Stimulated activated CD8-positive, alpha-beta memory T cell treated with anti-CD3 and anti-CD28 coated beads, Interleukin-4, amount 100 ng/mL, for 1 hour (primary cell): ENCODE measurements at places on chromosomes 4 and X.

GRCh38 chr4:44760142-44760898 is 34.0 kb upstream of the GNPDA2 start:
- DNase-seq = no peak

- no peak for DNase-seq
Measured at GRCh38 chrX:18966624-18967023, 17.3 kb downstream of the PHKA2 start.

DNA sequence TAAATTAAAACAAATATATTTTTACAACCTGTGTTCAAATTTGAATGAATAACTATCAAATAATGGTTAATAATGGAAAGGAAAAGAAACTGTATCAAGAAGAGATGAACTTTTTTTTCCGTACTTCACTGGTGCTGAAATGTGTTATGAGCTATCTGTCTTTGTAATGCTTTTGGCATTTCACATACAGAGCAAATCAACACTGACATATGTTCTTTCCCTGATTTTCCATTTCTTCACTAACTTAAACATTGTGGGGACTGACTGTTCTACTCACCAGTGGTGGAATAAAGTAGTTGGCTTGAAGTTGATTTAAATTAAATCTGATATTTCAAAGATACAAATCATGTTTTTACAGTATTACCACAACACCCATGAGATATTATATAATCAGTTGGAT is 304.0 kb upstream of the BMP3 start:
- no peak for DNase-seq

DNA sequence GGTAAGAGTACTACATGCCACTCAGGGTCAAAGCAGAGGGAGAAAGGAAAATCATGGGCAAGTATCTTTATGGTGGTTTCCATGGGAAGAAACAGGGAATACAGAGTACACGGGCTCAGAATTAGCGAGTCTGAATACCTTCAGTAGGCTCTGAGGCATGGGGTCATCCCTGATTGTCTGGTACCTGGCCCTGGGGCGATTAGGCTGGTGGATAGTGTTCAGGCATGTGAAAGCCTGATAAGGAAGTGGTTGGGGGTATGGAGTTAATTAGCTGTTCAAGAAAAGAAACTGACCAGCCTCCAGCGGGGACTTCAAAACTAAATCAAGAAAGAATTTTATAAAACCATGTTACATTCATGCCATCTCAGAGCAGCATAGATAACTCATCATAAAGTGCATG is 518.8 kb downstream of the RAB28 start:
- no peak for DNase-seq

GRCh38 chr4:2091990-2092668 is 33.0 kb downstream of the NAT8L start:
- no peak for DNase-seq

DNA sequence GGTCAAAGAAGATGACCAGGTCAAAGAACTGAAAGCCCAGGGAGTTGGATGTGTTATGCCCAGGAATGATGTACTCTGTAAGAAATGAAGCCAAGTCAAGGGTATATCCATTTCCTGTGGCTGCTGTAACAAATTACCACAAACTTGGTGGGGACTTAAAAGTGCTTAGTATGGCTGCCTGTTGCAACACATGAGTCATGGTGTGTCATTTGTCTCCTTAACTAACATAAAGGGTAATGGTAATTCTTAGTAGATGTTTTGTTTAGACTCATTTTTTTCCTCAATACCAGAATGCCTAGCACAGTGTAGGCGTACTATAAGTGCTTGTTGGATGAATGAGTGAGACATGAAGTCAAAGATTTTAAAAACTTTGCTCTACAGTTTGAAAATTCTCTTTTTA is 45.7 kb downstream of the SYTL5 start:
- no peak for DNase-seq

GRCh38 chr4:39712819-39713607 is 15.1 kb downstream of the UBE2K start:
- no peak for DNase-seq

GRCh38 chr4:7134737-7135388 is 57.5 kb upstream of the SORCS2 start:
- DNase-seq = no peak

GRCh38 chr4:56127716-56128115 is 179.0 kb downstream of the CEP135 start:
- DNase-seq = no peak

GRCh38 chr4:25863831-25864418 is 1.1 kb upstream of the SEL1L3 start:
- no peak for DNase-seq

DNA sequence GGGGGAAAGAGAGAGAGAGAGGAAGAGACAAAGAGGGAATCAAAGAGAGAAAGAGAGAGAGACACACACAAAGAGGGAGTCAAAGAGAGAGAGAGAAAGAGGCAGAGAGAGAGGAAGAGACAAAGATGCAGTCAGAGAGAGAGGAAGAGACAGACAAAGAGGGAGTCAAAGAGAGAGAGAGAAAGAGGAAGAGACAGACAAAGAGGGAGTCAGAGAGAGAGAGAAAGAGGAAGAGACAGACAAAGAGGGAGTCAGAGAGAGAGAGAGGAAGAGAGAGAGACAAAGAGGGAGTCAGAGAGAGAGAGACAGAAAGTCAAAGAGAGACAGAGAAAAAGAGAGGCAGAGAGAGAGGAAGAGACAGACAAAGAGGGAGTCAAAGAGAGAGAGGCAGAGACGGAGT is 45.5 kb downstream of the MAGEA9 start:
- no peak for DNase-seq

DNA sequence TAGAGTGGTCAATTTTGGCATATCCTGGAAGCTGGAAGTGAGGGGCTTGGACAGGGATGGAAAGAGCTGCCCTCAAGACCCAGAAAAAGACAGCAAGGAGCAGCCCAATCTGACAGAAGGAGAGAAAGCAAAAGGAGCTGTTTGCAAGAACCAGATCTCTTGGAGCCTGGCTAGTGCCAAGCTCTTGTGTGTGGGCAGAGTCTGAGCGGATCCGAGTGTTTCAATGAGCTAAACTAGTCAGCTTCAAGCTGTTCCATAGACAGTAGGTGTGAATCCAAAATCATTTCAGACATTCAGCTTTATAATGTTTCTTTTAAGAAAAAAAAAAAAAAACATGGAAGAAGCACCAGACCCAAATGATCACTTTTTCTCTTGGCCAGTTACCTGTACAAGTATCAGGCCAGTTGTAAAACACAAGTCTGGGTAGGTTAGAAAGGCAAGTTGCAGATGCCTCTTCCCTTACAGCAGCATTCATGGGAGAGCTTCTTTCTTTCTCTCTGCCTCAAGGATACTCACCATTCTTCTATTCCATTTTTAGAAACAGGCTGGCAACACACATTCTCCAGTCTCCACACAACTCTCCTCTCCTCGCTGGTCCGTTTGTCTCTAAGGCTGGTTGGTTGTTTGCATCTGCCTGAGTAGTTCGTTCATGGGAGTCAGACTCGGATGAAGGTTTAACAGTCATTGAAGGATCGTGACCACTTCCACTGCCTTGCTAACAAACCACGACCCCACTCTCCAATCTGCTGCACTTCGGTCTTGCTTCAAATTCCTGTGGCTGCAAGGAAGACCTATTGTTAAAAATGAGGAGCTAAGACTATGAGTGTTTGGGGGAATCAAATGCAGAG is 105.2 kb upstream of the GATB start:
- no peak for DNase-seq

GRCh38 chrX:106783716-106784115 is 18.8 kb upstream of the TBC1D8B start:
- DNase-seq = no peak

- no peak for DNase-seq
Measured at GRCh38 chr4:138398322-138398721, 156.2 kb upstream of the SLC7A11 start.

- DNase-seq = no peak
Measured at GRCh38 chr4:177511611-177512010, 69.4 kb upstream of the AGA start.

DNA sequence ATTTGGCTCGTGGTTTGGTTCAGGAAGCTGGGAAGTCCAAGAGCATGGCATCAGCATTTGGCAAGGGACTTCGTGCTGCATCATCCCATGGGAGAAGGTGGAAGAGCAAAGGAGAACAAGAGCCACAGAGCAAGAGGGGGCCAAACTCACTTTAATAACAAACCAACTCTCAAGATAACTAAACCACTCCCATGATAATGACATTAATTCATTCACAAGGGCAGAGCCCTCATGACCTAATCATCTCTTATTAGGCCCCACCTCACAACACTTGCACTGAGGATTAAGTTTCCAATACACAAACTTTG is 113.4 kb upstream of the ATXN3L start:
- DNase-seq = no peak
